ENCODE measurements at places on chromosomes 2 and 18. TPM values are rescaled to one million over a fixed set of nuclear protein-coding genes. Genes with fewer than 3 reads are reported as not detected.

SLC14A1 gene
- 5.1 TPM for total RNA-seq

- DNase-seq = peak; percentile 33
Observed at GRCh38 chr18:59517446-59518165, 158.5 kb upstream of the LMAN1 start.

LRRTM4 gene
- not detected for total RNA-seq

DNA sequence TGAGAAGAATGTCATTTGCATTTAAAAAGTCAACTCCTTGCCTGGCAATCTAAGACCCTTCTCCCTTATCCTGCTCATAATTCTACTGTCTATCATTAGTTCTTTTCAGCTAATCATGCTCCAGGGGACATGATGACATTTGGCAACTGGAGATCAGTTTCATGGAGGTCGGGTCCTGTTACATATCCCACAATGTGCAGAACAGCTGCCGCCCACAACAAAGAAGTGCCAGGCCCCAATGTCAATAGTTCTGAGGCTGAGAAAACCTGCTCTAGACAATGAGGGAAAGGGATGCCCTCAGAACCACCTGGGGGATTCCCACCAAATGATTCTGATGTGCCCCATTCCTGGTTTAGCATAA is 53.4 kb upstream of the IL1RL1 start:
- no peak for DNase-seq

GAD1 gene
- total RNA-seq = 2.8 TPM

DNA sequence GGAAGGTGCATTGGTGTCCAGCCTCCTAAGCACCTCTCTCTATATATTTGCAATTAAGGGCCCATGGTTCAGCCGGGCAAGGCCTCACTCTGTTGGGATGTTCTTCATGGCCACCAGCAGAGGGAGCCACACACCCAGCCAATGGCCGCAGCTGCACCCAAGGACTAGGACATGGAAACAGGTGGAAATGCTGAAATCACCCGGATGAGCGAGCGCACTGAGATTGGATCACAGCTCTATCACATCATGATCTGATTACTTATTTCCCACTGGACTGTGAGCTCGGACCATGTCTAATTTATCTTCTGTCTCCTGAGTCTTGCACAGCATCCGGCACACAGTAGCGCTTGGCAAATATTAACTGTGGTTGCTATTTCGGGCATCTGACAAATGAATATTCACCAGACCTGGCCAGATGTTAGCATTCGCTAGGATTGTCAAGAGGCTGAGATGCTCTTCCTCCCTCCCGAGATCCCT is 31.2 kb downstream of the KIF3C start:
- DNase-seq = peak; percentile 74

DNA sequence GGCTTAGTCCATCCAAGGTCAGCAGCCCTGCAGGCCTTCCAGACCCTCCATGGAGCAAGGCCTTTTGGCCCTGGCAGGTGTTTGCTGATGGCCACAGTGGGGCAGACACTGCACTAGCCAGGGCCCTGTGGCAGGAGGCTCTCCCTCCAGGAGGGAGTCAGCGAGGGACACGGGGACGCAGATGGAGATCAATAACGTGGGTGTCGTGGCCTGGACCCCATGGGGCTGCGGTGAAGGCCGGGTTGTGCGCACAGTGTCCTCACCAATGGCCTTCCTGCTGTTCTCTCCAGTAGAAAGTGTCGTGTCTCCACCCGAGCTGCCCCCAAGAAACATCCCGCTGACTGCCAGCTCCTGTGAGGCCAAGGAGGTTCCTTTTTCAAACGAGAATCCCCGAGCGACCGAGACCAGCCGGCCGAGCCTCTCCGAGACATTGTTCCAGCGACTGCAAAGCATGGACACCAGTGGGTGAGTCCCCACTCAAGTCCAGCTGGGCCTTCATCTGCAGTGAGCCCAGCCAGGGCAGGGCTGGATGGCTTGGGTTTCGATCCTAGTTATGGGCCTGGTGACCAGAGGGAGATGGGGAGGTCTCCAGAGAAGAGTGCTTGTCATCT is 65.4 kb downstream of the INPP5D start:
- DNase-seq = no peak

LYPD1 gene
- 75.9 TPM for total RNA-seq

DRC1 gene
- total RNA-seq = not detected

GRCh38 chr2:96529376-96530143 is 7.0 kb upstream of the ARID5A start:
- DNase-seq = no peak

GRCh38 chr2:96157649-96158553 is 12.7 kb upstream of the DUSP2 start:
- DNase-seq = no peak

DNA sequence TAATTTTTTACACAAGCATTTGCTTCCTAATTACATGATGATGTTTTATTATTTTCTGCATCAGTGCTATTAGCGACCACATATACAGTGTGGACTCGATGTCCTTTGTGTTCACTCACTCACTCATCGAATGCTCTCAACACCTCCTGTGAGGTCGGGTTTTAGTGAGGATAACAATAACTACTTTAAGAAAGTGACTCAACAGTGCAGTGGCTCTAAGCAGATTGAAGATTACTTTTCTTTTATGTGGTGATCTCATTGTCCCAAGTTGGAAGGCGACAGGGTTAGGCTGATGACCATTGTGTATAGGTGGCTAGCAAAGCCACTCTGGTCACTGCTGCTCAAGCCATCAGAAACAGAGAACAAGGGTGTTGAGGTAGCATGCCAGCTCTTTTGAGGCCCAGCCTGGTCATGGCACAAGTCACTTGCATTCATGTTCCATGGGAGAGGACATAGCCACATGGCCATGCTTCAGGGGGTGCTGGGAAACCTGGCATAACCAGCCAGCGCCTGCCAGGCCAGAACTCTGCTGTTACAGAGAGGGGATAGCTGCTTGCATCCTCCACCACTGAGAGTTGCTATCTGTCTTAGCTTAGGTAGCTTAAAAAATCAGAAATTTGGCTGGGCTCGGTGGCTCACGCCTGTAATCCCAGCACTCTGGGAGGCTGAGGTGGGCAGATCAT is 60.4 kb downstream of the PDCL3 start:
- DNase-seq = no peak

ATP6V1C2 gene
- not detected for total RNA-seq

PEX13 gene
- 22.7 TPM for total RNA-seq

LYG1 gene
- total RNA-seq = 0.37 TPM

SCLY gene
- total RNA-seq = 38.1 TPM

SMYD1 gene
- total RNA-seq = not detected

- peak; percentile 67 for DNase-seq
Observed at GRCh38 chr2:72770879-72771461, 54.9 kb downstream of the EXOC6B start.

DNA sequence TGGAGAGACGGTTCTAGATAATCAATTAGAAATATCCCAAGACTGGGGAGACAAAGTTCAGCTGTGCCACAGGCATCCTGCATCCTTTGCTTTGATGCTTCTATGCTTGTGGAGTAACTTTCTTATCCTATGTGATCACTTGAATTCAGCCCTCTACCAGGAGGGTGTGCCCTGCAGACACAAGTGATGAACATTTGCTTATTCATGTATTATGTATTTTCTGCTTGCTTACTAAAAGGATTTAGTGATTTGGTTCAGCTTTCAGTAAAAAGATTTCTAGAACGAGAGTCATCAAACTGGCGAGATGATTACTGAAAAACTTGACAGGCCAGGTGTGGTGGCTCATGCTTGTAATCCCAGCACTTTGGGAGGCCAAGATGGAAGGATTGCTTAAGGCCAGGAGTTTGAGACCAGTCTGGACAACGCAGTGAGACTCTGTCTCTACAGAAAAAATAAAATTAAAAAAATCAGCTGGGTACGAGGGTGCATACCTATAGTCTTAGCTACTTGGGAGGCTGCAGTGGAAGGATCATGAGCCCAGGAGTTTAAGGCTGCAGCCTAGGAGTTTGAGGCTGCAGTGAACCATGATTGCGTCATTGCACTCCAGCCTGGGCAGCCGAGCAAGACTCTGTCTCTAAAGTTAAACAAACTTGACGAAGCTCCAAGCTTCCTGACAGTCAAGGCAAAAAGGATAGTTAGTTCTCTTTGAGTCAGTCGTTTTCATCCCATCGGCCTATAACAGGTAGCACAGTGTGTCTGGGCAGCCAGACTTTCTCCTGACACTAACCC is 13.3 kb downstream of the HK2 start:
- DNase-seq = no peak

CNTNAP5 gene
- total RNA-seq = not detected

DNA sequence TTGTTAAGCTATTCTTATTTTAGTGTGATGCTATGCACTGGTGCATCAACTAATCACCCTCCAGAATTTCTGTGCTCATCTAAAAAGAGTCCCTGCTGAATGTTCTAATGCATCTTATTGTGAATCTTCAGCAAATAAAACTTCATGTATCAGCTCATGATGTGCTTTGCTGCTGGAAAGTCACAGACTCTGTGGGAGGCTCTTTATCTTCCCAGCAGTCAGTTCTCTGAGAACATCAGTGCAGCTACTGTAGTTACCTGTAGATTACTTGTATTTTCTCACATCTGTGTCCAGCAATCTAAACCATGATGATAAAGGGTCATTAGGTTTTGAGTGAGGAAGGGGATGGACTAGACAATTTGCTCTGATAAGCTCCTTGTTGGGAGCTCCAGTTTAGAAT is 141.6 kb upstream of the SP3 start:
- DNase-seq = no peak

DNA sequence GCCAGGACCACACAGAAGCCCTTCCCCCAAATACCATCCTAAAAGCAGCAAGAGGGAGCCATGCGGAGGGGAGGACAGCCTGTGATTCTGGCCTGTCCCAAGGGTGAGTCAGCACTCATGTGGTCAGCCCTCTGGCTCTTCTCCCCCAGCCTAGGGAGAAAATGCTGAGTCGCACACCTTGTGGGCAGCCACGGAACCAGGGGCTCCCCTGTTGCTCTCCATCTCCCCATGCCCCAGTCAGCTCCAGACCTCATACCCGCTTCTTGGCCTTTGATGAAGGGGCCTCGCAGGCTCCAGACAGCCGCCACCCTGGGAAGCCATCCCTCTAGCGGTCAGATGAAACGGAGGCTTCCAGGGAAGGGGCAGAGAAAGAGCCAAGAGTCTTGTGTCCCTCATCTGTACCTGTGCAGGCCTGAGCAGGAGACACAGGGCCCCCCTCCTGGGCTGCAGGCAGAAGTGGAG is 181.3 kb upstream of the SIX2 start:
- peak; percentile 83 for DNase-seq

- no peak for DNase-seq
Observed at GRCh38 chr2:104868505-104868866, 14.6 kb downstream of the POU3F3 start.

DNA sequence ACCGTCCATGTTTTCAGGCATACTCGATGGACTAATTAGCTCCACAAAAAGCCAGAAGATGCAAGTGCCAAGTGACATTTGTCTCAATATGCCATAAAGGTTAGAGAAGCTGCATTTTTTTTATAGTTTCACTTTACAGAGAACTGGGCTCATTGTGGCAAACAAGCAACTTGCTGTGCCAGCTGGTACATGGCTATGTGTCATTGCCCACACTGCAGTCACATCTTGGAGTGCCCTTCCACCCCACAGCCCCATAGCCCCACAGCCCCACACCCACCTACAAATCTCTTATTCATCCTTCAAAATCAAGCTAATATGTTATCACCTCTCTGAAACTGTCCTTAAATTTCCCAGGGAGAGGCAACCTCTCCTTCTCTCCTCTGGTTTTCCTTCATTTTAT is 451.9 kb downstream of the ARHGAP15 start:
- no peak for DNase-seq

GRCh38 chr2:120739438-120740090 is 3.9 kb downstream of the GLI2 start:
- DNase-seq = peak; percentile 39

TUBA3E gene
- not detected for total RNA-seq

PPP1R1C gene
- total RNA-seq = not detected

DNA sequence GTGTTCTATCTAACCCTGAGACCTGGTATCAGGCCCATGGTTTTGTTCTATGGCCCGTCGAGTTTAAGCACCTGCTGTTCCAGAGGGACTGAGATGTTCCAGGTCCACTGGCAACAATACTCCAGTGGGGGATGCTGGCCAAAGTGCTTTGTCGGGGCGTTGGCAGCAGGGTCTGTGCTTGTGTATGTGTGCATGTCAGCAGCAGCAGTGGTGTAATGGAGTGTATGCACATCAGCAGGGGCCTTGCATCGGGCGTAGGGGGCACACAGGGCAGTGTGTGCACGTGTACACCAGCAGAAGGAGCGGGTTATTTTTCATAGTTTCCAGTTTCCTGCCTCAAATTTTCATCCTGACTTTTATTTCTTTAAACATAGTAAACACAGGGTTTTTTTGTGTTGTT is 37.8 kb upstream of the THUMPD2 start:
- no peak for DNase-seq

NFATC1 gene
- 2.2 TPM for total RNA-seq

DNA sequence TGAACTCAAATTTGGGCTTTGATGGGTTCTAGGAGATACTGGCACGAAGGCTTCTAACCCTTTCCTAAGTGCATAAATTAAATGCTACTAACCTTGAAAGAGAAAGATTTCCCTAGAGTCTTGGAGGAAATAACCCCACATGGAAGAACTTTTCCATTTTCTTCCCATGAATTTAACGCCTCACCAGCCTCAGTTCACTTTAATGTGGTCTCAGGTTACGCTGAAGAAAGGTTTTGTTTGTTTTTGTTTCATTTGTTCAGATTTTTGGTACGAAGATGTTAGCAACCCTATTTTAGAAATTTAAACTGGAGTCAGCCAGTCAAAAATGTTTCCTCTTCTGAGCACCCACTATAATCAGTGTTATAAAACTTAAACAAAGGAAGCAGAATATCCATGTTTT is 30.7 kb downstream of the METTL4 start:
- DNase-seq = no peak

LCT gene
- not detected for total RNA-seq

All from SJSA1 (cell line).